ENCODE measurements at places on chromosomes 4 and X.
A peak's percentile ranks its signal among the peaks of the same experiment; 100 is the strongest.

DNA sequence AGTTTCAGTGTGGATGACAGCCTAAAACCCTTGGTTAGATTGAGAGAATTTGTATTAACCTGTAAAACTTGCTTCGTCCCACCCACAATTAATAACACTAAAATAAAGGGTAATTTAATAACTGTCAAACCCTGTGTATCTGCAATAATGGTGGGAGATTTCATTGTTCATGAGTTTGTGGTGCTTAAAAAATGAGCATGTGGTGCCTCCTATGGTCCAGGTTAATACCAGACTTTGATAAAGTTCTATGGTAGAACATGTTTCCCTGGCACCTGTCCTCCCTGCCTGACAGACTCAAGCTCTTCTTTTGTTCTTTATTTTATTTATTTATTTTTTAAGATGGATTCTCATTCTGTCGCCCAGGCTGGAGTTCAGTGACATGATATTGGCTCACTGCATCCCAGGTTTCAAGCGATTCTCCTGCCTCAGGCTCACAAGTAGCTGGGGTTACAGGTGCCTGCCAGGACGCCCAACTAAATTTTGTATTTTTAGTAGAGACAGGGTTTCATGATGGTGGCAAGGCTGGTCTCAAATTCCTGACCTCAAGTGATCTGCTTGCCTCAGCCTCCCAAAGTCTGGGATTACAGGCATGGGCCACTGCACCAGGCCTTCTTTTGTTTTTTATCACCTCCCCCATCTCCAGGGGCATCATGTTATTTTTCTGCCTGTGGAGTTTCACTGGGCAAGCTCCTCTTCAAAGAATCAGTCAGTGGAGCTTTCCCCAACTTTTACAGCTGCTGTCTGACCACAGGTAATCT is 289.2 kb downstream of the NR3C2 start:
- no peak for DNase-seq

DNA sequence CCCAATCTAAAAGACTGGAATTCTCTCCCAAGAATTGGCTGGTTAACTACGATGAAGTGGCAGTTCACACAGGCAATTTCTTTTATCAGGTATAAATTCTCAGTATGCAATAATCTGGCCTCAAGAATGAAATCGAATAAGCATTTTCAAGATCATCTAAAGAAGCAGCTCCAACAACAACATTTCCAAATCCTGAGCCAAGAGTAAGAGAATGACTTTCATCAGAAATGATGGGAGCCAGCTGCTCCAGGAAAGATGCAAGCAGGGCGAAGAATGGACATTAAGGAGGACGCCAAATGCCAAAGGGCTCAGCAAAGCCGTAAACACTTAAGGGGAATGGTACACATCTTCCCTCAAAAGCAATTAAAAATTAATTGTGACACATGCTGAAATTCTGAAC is 12.0 kb downstream of the ADAMTS3 start:
- no peak for DNase-seq

DNA sequence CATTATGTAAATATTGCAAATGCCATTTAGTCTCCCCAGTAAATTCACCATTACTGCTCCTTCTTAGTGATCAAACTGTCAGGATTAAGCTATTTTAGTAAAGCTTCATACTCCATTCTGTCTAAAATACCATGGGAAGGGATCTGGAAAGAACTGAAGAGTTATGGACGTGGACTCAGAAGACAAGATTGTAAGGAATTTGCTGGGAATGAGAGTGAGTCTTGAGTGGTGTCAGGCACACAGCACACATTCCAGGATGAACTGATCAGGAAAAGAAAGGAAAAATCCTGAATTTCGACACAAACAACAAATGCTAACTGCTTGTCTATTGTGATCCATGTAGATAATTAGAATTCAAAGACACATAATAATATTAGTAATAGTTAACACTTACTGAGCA is 311.0 kb downstream of the CENPC start:
- DNase-seq, result no peak

DNA sequence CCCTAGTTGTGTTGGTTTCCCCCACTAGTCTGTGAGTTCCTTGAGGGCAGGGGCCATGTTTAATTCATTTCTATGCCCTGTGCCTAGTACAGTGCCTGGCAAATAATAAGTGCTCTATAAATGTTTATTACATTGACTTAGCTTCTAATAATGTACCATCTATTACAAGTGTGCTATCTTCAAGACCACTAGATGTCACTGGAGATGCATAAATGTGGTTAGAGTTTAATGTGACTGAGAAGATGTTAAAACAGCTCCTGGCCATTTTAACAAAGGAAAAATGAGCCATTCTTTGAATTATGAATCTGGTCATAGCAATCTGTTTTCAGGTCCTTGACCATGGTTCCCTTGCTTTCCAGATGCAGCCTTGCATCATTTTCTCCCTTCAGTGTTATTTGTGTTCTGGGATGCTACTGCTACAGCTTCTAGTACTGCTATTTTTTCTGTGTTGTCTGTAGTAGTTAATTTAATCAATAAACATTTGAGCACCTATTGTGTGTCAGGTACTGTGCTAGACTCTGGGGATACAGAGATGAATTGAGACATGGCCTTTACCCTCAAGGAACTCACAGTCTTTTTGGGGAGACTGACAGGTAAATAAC is 43.2 kb downstream of the SLC9A6 start:
- DNase-seq, result peak; percentile 11

- DNase-seq, result no peak
Measured at GRCh38 chr4:85522277-85522676, 47.3 kb downstream of the ARHGAP24 start.

- no peak for DNase-seq
Measured at GRCh38 chrX:4930426-4930825, 1217.0 kb upstream of the PRKX start.

GRCh38 chr4:836003-836511 is 10.1 kb upstream of the CPLX1 start:
- no peak for DNase-seq

DNA sequence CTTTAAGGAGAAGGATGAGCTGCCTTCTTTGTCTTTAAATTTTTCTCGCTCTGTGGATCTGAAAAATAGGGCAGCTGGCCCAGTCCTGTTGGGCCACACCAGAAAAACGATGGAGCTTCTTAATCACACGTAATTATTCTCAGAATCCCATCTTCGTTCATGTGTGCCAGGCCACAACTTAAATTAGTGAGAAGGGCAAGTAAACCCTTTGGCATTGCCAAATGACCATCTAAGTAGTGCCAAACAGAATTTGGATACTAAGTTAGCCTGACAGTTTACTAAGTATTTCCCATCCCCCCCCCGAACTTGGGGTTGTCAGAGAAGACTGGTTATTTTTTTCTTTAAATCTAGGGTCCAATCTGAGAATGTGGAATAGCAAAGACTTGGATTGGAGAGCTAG is 62.0 kb downstream of the CASP3 start:
- DNase-seq, result no peak

DNA sequence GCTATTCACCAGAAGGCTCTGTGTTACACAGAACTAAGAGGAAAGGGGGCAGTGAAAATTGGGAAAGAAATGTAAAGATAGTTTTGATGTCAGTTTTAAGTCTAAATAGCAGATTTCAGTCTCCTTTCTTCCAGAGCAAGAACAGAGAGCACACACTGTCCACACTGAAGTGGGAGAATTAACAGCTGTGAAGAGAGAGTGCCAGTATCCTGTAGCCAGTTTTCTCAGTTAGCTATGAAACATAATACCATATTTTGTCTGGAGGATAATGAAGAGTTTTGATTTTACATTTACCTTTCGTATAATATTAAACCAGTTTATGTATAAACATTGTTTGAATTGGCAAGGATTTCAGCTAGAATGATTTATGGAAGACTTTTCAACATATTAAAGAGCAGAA is 35.1 kb downstream of the FBXO8 start:
- no peak for DNase-seq

DNA sequence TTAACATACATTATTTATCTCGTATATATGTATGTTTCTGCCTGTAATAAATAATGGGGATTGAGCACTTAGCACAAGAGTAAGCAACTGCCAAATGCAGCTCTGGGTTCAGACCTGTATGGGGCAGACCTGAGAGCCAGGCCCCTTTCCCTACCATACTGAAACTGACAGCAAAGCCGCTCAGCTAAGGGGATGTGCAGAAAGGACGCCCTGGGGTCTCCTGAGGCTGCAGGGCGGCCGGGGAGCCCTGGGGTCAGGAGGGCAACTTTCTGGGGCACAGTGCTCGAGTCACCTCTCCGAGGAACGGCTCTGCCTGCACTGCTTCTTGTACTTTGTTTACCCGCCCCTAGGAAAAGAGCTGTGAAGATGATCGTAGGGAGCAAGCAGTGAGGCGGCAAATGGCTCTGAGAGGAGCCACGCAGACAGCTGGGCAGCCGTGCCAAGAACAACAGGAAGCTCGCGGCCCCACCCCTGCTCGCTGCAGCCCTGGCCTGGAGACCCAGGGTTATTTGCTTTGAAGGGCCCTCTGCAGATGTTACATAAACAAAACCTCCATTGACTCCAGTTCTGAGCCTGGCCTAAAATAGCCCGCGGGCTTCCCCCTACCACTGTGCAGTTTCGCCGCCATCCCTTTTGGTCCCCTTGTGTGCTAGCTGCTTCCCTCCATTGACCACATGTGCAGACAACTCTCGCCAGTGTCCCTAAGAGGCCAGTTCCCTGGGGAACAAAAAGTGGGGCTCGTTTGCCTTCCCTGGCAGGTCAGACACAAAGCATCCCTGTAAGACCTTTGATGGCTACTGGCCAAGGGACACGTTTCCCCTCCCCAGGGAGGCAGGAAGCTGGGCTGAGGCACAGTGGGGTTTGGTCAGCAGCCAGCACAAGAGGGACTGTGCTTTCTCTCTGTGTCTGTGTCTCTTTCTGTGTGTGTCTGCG is 111.3 kb upstream of the LNX1 start:
- DNase-seq, result no peak

GRCh38 chrX:23765449-23765848 is 17.5 kb upstream of the SAT1 start:
- no peak for DNase-seq

GRCh38 chrX:40085102-40085551 is 12.6 kb downstream of the BCOR start:
- no peak for DNase-seq

- DNase-seq, result no peak
Measured at GRCh38 chr4:113060853-113061252, 11.4 kb downstream of the ANK2 start.

DNA sequence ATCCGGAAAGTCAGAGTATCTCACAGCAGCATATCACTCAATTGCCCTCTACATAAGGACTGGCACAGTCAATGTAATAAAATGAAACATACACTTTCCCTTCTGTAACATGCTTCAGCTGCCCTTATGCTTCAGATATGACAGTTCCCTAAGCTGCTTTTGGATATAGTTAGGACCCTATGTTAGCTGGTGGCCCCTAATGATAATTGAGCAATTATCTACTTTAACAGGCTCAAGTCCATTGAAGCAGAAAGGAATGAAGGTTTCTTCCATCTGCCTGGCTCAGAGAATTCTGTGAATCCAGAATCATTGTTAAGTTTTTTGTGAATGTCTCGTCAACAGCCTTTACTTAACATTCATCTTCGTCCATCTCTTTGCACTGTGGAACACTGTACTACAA is 951.2 kb upstream of the DIAPH2 start:
- DNase-seq, result no peak

- no peak for DNase-seq
Measured at GRCh38 chr4:184151988-184152485, 65.6 kb downstream of the ENPP6 start.

DNA sequence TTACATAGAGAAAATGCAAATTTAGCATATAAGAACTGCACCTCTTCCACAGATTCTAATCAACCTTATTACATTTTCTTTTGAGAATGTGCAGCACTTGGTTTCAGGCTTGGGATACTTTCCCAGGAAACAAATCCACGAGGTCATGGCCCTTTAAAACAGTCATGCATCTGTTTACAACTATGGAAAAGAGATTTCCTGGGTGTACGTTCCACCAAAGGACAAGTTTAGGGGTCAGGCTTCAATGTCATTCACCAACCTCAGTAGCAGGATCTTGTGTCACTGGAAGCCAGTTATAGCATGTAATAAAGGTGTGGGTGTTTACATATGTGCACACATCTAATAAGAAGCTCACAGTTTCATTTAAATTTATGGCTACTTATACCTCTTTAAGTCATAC is 30.7 kb downstream of the EREG start:
- DNase-seq, result no peak

GRCh38 chr4:182231080-182231479 is 12.1 kb upstream of the TENM3 start:
- no peak for DNase-seq

DNA sequence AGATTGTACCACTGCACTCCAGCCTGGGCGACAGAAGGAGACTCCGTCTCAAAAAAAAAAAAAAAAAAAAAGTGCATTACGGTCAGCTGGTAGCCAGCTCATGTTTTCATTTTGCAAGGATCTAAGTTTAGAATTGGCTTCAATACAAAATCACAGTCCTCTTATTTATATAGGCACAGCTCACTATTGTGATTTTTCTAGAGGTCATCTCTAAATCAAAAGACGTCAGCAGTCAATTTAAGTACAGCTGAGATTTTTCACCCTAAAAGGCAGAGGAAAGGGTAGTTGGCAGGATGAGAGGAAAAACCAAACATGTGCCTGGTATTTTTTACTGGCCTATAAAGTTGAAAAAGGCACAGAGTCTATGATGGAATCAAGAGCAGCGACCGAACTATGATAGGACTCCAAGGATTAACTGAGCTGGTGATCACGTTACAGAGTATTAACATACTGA is 30.8 kb downstream of the ASB5 start:
- DNase-seq, result no peak

DNA sequence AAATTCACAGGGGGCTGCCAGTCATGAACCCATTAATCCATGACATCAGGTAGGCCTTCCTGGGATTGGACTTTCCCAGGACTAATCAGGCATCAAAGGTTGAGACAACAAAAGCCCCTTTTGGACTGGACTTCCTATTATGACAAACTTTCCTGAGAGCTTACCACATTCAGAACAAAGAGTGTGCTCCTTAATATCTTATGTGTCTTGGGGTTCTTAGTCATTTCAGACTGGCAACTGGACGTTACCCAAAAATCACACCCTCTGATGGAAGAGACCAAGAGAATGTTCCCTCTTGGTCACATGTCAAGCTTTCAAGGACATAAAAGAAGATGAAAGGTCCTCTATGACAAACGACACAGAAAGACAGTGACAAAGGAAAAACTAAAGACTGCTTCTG is 31.6 kb upstream of the PPP1R2C start:
- DNase-seq, result no peak

DNA sequence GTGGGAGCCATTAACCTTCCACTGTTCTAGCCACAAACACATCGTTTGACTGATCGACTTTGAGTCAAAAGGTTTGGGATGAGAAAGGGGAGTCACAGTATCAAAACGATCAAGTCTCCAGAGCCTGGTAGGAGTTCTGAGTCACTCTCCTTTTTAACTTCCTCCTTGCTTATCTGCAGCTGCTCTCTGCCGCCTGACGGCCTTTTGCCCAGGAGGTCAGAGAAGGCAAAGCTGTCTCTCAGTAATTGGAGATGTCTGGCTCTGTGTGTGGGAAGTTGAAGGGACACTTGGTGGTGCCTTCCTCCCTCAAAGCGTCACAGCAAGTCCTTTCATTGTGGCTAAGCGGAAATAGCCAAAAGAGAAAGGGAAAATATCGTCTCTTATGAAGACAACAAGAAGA is 63.1 kb downstream of the ANOS1 start:
- no peak for DNase-seq

- DNase-seq, result no peak
Measured at GRCh38 chrX:103453655-103454054, 65.6 kb downstream of the RAB40A start.

GRCh38 chrX:139795196-139795595 is 87.2 kb upstream of the MCF2 start:
- DNase-seq, result no peak

Measured in NT2/D1 (cell line).